ENCODE measurements at places on chromosomes 1 and 21. TPM values are rescaled to one million over a fixed set of nuclear protein-coding genes. Genes with fewer than 3 reads are reported as not detected.

Gene ARHGEF19
- 8.4 TPM for polyA plus RNA-seq

Gene NTMT2
- not detected for polyA plus RNA-seq

Gene CHIA
- polyA plus RNA-seq = 0.03 TPM

Gene YY1AP1
- 20.8 TPM for polyA plus RNA-seq

Gene OR4F16
- not detected for polyA plus RNA-seq

Gene OR2L2
- polyA plus RNA-seq = not detected

Gene CRABP2
- 0.45 TPM for polyA plus RNA-seq

Gene EXTL1
- polyA plus RNA-seq = 0.04 TPM

Gene NAXE
- polyA plus RNA-seq = 46.5 TPM

Gene DPT
- polyA plus RNA-seq = 76.2 TPM

Gene PRDM15
- 3.0 TPM for polyA plus RNA-seq

Gene C1orf146
- polyA plus RNA-seq = not detected

Gene DENND2C
- polyA plus RNA-seq = 1.3 TPM
